ENCODE measurements at places on chromosomes 12 and 14. TPM values are rescaled to one million over a fixed set of nuclear protein-coding genes. Genes with fewer than 3 reads are reported as not detected.
A peak's percentile ranks its signal among the peaks of the same experiment; 100 is the strongest.

GRCh38 chr12:54526812-54527630, 22.4 kb upstream of the PDE1B start:
- DNase-seq: peak; percentile 61

DNA sequence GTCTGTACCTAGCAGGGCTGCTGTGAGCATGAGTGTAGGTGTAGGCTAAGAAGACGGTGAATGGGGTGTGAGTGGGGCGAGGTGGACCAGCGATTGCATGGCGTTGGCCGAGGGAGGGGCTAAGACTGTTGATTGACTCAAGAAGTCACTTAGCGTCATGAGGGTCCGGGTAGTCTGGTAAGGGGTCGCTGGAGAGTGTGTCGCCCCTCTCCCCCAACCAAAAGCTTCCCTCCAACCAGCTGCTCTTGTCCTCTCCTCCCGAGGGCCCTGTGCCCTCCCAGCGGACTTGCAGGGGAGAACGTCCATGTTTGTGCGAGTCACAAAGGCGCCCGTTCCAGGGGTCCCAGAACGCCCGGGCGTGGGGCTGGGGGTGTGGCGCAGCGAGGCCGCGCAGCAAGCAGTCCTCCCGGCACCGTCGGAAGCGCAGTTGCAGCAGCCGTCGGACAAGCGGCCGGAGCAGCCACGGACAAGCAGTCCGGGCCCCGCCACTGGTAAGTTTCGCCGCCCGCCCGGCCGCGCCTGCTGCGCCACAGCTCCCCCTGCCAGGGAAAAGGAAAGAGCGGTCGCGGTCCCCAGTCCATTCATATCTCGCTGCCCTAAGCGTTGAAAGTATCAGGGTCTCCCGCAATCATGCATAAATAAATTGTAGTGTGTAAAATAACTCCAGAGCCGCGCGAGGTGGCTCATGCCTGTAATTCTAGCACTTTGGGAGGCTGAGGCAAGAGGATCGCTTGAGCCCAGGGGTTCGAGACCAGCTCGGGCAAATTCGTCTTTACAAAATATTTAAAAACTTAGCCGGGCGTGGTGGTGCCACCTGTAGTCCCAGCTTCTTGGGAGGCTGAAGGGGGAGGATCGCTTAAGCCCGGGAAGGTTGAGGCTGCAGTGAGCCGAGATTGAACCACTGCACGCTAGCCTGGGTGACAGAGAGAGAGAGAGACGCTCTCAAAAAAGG, at the start of gene CCDC63:
TSS of gene CCDC63 (plus strand) at position 373 of the 952 bp plus-strand sequence. CDS start 5,968 bp downstream, outside the sequence.
- DNase-seq: peak; percentile 77

- DNase-seq: peak; percentile 95
Observed at GRCh38 chr12:45268672-45269411, 52.9 kb downstream of the ANO6 start.

GRCh38 chr12:53468282-53468681, 16.4 kb downstream of the PCBP2 start:
- DNase-seq: no peak

Gene SLC38A1
- total RNA-seq: 114 TPM

Gene PRDM4
- total RNA-seq: 35.1 TPM

- DNase-seq: no peak
Observed at GRCh38 chr12:124559182-124560017, 8.0 kb downstream of the NCOR2 start.

Gene DIABLO
- total RNA-seq: 76.4 TPM

Gene NGB
- not detected for total RNA-seq

GRCh38 chr14:22390824-22391461, 198.1 kb downstream of the DAD1 start:
- DNase-seq: no peak

DNA sequence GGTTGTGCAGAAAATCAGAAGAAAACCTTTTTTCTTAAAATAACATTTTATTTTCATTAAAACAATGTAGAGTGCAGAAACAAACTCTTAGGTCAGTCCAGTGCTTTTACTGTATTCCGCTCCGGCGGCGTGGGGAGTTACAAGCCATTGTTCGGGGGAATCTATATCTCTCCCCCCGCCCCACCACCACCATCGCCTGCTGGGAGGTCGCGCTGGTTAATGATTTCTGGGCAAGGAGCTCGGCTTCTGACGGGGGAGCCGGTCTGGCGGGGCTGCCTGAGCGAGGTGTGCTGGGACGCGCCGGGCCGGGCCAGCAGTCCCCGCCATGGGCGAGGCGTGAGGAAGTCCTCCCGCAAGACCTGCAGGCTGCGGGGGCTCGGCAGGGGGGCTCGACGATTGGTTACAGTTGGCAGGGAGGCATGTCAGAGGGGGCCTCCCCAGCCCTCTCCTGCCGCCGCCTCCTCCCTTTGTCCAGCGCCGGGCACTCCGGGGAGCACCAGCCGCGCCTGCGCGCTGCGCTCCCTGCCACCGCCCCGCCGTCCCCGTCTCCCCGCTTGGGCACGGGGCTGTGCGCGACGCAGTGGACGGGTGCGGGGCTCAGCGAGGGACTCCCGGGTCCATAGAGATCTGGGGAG, 1.0 kb upstream of the DUSP6 start:
- peak; percentile 81 for DNase-seq

Gene ABCC9
- 1.00 TPM for total RNA-seq

DNA sequence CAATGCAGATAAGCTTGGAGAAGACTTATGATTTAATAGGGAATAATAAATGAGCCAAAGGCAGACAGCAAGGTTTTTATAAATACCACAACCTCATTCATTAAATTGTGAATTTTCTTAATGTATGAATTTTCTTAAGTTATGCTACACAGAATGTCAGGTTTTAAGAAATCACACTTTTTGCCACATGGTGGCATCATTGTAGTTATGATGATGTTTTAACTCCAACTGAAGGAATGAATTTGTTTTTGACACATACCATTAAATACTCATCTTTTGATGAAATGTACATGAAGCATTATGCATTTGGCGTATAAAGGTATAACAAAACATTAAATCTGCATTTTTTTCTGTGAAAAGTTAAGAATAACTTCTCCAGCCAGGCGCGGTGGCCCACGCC, 524.1 kb upstream of the FBXO33 start:
- DNase-seq: no peak

DNA sequence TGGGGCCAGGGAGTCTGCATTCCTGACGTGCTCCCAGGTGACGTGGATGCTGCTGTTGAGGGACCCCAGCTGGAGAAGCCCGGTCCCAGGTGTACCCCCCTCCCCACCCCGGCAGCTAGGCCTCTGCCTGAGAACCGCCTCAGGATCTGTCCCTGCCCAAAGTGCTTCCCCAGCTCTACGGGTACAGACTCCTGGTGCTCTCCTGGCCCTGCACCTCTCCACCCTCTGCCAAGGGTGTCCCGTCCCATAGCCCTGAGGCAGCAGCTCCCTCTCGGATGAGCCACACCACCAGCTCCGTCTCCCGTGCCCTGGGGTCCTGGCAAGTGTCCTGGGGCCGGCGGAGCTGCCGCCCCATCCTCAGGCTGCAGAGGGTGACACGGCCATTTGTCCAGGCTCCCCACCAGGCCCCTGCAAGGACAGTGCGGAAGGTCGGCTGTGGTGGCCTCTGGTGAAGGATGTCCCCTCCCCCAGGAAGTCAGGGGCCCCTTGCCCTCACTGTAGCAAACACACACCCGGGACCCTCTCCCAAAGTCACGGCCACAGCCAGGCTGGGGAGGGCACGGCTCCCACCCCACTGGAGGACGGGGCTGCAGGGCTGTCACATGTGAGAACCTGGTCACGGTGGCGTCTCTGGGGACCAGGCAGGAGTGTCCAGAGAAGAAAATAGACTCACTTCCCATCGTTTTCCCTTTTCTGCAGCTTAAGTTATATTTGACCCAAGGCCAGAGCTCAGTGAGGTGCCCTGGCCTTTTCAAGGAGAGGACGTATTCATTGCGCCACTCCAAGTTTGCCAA, 74.4 kb upstream of the FBRSL1 start:
- DNase-seq: no peak

Gene MYF5
- total RNA-seq: not detected

Gene CIDEB
- not detected for total RNA-seq

DNA sequence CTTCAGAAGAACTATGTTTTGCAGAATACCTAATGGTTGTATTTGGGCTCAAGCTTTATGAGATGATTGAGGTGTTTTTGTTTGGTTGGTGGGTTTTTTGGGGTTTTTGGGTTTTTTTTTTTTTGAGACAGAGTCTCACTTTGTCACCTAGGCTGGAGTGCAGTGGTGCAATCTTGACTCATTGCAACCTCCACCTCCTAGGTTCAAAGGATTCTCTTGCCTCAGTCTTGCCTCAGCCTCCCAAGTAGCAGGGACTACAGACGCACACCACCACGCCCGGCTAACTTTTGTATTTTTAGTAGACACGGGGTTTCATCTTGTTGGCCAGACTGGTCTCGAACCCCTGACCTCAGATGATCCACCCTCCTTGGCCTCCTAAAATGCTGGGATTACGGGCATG, 39.6 kb downstream of the ARL1 start:
- DNase-seq: no peak

Gene PPP1R36
- total RNA-seq: 0.66 TPM

- DNase-seq: no peak
Observed at GRCh38 chr14:94373708-94374107, 14.7 kb downstream of the SERPINA1 start.

DNA sequence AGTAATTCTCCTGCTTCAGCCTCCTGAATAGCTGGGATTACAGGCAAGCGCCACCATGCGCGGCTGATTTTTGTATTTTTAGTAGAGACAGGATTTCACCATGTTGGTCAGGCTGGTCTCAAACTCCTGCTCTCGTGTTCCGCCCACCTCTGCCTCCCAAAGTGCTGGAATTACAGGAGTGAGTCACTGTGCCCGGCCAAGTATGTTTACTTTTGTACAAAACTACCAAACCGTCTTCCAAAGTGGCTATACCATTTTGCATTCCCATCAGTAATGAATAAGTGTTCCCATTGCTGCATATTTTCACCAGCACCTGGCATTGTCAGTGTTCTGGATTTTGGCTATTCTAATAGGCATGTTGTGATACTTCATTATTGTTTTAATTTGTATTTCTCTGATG, 8.4 kb upstream of the KRT6A start:
- DNase-seq: no peak

Gene FGF6
- total RNA-seq: not detected

Gene EAPP
- 43.8 TPM for total RNA-seq

Data from mesothelial cell of epicardium (in vitro differentiated cells).